ENCODE measurements at places on chromosomes 6 and 20.

- peak; percentile 39 for DNase-seq
These were observed at the start of gene MCHR2 for GRCh38 chr6:99993533-99994251. MCHR2 (minus strand) TSS chr6:99994223; CDS start chr6:99956147, 38,076 bp downstream.

DNA sequence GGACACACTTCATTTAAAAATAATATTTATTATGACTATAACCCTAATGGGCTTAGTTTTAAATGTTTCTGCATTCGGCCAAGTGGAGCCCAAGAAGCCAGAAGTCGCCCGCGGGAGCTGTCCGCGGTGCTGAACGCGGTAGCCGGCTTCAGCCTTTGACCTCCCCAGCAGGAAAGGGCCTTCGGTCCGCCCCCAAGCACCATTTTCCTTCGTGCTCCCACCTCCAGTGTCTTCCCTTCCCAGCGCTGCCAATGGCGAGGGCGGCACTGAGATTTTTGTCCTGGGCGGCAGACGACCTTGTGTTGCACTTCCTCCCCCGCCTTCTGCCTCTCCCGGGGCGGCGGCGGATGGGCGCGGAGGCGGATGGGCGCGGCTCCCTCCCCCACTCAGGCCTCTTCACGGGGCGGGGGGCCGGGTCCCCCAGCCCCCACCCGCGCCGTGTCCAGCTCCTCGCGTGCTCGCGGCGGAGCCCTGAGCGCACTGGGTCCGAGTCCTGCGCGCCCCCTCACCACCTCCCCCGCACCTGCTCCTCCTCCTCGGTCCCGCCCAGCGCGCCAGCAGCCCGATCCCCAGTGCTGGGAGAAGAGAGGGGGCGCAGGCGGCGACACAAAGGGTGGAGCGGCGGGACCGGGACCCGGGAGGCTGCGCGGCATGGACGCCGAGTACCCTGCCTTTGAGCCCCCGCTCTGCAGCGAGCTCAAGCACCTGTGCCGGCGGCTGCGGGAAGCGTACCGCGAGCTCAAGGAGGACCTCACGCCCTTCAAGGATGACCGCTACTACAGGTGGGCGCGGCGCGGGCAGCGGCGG is 23.6 kb upstream of the TMEM181 start:
- DNase-seq: peak; percentile 65

DNA sequence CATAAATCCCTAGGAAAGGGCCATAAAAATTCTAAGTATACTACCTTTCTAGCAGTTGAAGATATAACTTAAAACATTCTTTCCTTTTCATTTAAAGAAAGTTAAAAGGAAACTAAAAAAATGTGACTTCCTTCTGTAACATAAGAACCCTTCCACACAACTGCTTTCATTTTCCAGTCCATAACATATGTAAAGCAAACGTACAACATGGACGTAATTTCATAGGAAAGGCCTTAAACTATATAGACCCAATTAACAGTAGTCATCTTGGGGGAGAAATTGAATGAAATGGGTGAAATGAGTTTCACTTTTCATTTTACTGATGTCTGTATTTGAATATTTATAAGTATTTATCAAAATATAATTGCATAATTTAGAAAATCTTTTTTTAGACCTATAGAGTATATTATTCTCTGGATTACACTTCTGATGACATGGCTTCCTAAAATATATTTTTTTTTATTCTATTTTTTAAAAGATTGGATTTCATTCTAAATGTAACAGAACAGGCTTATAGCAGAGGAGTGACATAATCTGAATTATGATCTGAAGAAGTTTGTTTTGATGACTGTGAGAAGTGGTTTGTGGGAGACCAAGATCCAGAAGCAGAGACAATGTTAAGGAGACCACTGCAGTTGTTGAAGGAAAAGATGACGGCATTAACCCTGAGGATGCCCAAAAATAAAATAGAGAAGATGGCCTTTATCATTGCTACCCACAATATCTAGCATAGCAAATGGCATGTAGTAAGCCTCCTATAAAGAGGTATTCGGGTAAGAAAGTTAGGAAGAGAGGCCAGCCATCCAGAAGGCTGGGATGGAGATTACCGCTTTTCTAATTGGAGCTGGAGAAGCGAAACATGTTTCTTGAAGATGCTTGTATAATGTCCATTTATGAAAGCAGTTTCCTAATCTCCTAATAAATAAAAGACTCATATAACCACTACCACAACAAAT is 260.4 kb downstream of the PTPRK start:
- DNase-seq: peak; percentile 33

- no peak for DNase-seq
These were observed 98.6 kb downstream of the DACT2 start for GRCh38 chr6:168221000-168221399.

GRCh38 chr20:43541214-43541613 is 17.6 kb upstream of the SGK2 start:
- DNase-seq: peak; percentile 74

- no peak for DNase-seq
These were observed 151.2 kb upstream of the TMEM170B start for GRCh38 chr6:11386323-11386722.

GRCh38 chr20:49636447-49636846 is 68.5 kb upstream of the PTGIS start:
- no peak for DNase-seq

GRCh38 chr6:168009331-168009730 is 11.9 kb downstream of the KIF25 start:
- peak; percentile 60 for DNase-seq

GRCh38 chr20:58693226-58694006 is 816 bp downstream of the NPEPL1 start:
- peak; percentile 43 for DNase-seq

DNA sequence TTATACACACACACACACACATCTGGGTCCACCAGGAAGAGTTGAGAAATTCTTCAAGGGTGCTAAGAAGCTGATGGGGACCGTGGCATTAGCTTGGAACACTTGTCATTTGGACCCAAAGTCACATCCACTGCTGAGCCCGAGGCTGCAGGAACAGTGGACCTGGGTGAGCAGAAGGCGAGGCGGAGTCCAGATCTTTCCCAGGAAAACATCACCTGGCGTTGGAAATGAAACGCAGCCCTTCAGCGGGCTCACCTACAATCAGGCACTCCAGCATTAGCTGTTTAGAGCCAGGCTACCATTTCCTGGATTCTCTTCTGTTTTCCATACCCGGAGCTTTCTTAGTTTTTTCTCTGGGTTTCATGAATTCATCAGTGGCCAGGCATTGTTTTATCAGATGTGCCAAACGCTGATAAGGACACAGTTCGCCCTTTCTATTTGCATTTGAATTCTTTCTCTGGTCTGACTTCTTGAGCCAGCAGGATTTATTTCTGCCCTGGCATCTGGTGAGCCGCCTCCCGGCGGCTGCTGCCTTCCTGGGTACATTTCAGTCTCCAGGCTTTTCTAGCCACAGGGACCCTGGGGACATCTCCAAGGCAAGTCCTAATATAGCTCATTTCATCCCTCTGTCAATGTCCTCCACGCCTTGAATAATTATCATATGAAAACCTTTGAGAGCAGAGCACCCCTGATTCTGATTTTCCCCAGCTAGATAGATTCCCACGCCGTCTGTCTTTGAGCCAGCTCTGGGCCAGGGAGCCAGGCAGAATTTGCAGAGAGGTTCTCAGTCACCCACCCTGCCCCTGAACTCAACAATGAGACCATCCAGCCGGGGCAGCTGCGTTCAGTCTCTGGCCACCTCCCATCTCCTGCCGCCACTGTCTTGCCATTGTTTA is 170.9 kb downstream of the TTLL2 start:
- DNase-seq: no peak

DNA sequence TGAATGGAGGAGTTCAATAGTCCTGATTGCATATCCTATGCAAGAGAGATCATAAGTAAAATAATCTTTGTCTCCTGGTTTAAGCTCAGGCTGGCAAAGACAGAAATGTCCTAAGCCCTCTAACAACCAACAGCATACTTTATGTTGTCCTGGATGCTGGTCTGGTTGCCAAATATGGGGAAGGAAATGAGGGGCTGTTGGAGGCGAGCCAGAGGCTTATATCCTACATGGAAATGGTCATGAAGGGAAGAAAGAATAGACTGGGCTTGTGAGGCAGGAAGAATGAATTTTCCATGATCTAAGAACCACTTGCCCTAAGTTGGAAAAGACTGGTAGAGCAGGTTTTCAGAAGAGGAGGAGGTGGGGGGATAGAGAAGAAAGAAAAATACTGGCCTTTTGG is 237.1 kb downstream of the SMOC2 start:
- DNase-seq: no peak

DNA sequence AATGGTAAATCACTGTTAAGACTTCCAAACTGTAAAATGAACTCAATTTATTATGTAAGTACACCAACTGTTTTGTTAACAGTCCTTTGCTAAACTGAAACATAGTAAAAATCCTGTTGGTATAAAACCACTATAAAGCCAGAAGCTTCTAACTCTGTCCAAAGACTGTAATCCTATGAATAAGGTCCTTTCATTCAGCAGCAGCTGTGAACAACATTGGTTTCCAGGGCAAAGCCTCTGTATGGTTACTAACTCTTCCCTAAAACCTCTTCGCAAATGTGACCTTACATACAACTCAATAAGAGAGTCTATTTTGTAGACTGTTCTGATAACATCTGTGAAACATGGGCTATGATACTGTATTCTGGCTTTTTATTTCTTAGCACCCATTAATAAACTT is 40.1 kb downstream of the NUP153 start:
- DNase-seq: no peak

DNA sequence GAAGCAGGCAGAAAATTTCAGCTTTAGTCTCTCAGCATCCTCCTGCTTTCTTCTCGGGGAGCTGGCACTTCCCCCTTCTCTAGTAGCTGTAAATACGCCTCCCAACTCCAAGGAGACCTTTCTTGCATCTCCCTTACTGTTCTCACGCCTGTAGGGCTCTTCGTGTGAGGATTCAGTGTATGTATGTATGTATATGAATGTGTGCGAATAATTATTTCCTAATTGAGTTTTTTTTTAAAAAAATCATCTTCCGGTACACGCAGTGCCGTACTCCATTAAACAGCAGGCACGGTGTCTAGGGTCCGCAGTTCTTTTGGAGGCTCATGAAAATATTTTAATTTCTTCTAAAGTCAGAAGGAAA is 85.4 kb downstream of the HFE start:
- peak; percentile 68 for DNase-seq

- DNase-seq: peak; percentile 77
These were observed 655.4 kb upstream of the PTCHD4 start for GRCh38 chr6:48766349-48766748.

Measured in GM23248 (cell line).